ENCODE measurements at places on chromosomes 3 and 15.

GRCh38 chr3:55725681-55726500 is 238.8 kb upstream of the WNT5A start:
- DNase-seq = no peak

- DNase-seq = no peak
Observed at GRCh38 chr3:123593381-123593780, 8.5 kb upstream of the HACD2 start.

- DNase-seq = no peak
Observed at GRCh38 chr15:43186003-43186353, 775 bp downstream of the CCNDBP1 start.

DNA sequence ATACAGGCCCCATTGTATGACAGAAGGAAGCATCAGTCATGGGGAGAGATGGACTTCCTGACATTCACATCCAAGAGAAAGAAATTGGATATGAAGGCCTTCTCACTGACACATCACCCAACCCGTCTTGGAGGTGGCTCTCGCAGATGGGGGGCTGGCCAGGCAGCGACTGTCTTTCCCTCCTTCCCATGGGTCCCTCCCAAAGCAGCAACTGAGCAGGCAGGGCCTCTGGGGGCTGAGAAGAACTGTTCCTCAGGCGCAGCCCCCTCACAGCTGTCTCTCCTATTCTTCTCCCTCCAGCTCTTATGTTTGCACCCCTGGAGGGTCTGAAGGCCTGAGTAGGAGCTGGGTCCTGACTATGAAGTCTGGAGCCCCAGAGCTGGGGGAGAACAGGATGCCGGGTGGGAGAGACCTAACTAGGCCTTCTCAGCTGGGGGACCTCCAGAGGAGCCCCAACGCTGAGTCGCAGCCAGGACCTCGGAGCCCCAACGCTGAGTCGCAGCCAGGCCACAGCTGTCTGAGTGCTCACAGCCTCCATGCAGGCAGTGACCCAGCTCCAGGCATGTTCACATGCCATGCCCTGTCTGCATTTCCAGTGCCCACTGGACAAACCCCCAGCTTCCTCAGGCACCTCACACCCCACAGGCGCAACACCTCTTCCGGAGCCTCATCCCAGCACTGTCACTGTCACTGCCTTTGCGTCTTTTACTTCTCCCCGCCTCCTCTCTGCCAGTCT is 29.6 kb downstream of the UMPS start:
- DNase-seq = no peak

DNA sequence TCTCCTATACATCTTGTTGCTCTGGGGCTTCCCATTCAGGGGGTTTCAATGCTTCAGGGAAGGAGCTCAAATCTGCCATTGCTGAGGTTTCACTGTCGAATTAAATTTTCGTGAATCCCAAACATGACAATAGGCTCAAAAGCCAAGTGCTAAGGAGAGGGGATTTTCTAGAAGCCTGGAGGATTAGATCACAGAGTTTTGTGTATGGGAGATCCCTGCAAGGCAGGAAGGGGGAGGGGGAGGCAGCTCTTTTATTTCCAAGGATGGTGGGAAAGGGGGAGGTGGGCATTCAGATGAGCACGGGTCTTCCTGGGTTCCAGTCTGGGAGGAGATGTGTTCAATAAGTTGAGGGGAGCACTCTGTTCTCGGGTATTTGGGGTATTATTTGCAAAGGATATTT is 69.9 kb upstream of the DLG1 start:
- DNase-seq = no peak

DNA sequence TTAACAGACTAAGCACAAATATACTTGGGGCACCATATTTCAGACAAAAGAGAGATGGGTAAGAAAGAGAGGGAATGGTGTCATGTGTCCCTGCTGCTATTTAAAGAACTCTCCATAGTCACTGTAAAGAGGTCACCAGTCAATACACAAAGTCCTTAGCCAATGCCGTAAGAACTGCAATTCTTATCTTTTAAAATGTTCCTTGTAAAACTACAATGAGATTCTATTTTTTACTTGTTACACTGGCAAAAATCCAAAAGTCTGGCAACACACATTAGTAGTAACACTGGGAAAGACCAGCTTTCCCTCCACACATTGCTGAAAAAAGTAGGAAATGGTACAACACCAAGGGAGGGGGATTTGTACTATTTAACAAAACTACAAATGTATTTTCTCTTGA is 189.4 kb downstream of the TBC1D5 start:
- no peak for DNase-seq

GRCh38 chr3:58899159-58899952 is 150.5 kb downstream of the CFAP20DC start:
- DNase-seq = no peak

DNA sequence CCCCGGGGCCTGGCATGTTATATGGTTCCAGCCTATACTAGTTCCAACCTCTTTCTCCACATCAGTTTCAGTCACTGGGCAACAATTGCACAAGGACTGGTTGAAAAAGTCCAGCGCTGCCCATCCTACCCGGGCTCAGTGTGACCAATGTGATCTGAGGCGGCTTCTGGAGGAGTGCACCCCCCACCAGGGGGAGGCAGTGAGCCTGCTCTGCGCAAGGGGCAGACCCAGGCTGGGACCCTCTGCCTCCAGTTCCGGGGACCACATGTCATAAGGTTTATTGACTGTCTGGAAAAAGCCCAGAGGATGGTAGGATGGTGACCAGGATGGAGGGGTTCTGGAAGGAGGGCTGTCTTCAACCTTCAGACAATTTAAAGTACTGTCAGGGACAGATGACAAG is 25.6 kb upstream of the NR2E3 start:
- DNase-seq = no peak

GRCh38 chr3:373193-373779 is 176.7 kb downstream of the CHL1 start:
- DNase-seq = no peak

- no peak for DNase-seq
Observed at GRCh38 chr3:105327662-105328337, 38.9 kb upstream of the ALCAM start.

- DNase-seq = no peak
Observed at GRCh38 chr3:37544869-37545352, 316.8 kb upstream of the CTDSPL start.

DNA sequence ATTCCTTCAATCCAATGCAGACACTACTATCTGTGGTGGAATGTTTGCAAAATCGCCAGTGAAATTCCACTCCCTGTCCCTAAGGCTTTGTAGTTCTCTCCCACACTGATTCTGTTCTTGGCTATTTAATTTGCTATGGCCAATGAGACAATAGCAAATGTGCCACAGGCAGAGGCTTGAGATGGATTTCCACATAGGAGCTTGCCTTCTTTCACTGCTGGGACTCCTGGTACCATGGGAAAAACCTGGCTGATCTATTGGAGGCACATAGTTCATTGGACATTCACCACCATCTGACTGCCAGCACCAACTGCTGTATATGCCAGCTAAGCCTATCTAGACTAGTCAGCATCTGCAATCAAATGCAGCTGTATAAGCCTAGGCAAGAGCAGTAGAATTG is 103.8 kb downstream of the NR1D2 start:
- no peak for DNase-seq

- no peak for DNase-seq
Observed at GRCh38 chr3:185084402-185084801, 68.5 kb downstream of the C3orf70 start.

DNA sequence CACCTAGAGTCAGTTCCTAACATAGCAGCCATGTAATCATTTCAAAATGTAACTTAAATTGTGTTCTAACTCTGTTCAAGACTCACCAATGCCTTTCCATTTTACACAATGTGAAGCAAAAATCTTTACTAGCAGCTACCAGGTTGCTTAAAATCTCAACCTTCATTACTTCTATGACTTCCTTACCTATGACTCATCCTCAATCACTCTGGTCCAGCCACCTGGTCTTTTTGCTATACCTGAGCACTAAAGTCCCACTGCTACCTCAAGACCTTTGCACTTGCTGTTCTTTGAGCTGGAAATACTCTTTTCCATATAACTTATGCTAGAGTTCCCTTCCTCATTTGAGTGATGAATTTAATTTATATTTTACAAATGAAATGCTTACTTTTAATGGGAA is 993.2 kb downstream of the NTRK3 start:
- DNase-seq = no peak
